Thyroid gland (tissue), 4 donors: ENCODE measurements at places on chromosomes 2 and 18. TPM values are rescaled to one million over a fixed set of nuclear protein-coding genes. Genes with fewer than 3 reads are reported as not detected.

DNA sequence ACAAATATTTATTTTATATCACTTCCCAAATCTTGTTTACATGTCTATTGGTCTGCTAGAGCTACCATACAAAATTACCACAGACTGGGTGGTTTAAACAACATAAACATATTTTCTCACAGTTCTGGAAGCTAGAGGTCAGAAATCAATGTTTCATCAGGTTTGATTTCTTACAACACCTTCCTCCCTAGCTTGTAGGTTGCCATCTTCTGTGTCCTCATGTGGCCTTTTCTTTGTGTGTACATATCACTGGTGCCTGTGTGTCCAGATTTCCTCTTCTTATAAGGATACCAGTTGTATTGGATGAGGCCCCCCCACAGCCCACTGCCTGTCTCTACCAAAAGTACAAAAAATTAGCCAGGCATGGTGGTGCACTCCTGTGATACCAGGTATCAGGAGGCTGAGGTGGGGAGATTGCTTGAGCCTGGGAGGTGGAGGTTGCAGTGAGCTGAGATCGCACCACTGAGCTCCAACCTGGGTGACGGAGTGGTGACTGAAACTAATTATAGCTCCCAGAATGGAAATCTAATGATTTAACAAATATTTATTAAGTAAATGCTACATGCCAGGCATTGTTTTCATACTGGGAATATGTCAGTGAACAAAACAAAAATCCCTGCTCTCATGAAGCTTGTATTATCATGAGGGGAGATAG, 13.6 kb downstream of the EML4 start:
- H3K4me3 ChIP-seq: no peak overlapping the region
- peaks cover 8% of the 10 kb centered on the region for H3K4me1 ChIP-seq
- H3K27ac ChIP-seq: no peak overlapping the region
- H3K36me3 ChIP-seq: no peaks in the 10 kb centered on the region
- no peaks in the 10 kb centered on the region for H3K27me3 ChIP-seq

DNA sequence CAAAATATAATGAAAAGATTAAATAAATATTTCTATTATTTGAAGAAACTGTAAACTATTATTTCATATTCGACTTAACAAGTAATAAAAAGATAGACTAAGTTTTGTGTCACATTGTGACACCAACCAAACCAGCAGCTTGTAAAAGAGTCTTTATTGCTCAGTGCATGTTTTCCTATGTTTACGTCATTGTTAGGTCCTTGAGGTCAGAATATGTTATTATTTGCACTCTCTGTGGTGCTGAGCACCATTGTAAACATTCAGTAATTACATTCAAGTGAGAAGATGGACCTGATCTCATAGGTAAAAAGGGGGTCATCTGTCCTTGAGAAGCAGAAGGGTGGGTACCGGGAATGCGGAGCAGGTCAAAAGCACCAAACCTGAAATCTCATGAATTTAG, 1999.1 kb upstream of the CELF4 start:
- no peaks in the 10 kb centered on the region for H3K36me3 ChIP-seq
- no peak overlapping the region for H3K4me3 ChIP-seq
- H3K27ac ChIP-seq: no peak overlapping the region
- H3K27me3 ChIP-seq: no peaks in the 10 kb centered on the region
- no peaks in the 10 kb centered on the region for H3K4me1 ChIP-seq

GRCh38 chr2:56505885-56506284, 322.1 kb downstream of the CCDC85A start:
- H3K4me1 ChIP-seq: peaks cover 6% of the 10 kb centered on the region
- DNase-seq: no peak
- no peaks in the 10 kb centered on the region for H3K27me3 ChIP-seq
- no peaks in the 10 kb centered on the region for H3K36me3 ChIP-seq
- H3K27ac ChIP-seq: no peak overlapping the region

GRCh38 chr2:149715005-149715592, 127.5 kb upstream of the MMADHC start:
- peak; percentile 5 for DNase-seq
- no peaks in the 10 kb centered on the region for H3K27me3 ChIP-seq
- H3K27ac ChIP-seq: no peak overlapping the region
- H3K4me3 ChIP-seq: no peak overlapping the region

DNA sequence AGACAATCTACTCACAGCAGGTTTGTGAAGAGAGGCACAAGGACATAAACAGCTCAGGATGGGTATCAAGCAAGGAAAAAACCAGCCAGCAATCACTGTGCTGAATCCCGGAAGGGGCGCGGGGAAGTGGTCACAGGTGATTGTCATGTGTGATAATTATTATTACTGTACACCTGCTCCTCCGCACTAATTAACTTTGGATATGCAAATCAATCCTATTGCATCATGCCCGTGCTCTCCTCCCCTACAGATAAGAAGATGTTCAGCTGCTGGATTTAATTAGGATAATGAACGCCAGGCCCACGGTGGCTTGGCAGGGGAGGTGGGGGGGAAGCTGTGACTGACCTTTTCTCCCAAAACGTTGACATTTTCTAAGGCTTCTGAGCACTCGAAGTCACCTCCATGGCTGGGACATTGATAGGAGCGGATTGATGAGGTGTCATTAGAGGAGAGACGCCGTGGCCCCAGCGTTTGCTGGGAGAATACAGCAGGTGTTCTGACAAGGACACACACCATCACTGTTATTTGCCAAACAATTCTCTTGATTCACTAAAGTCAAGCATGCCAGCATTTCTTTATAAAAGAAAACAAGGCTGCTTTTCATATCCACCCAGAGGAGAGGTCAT, 160.3 kb upstream of the VRK2 start:
- H3K36me3 ChIP-seq: no peaks in the 10 kb centered on the region
- H3K4me3 ChIP-seq: no peak overlapping the region
- DNase-seq: no peak
- peaks cover 3% of the 10 kb centered on the region for H3K4me1 ChIP-seq

DNA sequence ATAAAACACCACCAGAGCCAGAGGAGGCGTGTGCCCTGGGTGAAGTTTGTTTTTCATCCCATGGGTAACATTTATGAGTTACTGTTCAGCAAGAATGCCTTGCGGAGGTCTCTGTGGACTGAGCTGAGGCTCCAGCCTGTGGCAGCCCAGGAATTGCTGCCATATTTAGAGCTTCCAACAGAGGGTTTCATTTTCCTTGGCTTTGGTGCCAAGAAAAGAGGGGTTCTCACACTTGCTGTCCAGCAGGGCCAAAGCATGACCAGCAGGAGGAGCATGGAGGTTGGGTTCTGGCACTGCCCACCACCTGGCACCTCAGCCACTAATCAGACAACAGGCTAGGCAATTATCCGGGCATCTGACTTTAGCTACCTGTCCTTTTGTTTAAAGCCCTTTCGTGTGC, 36.7 kb downstream of the EPAS1 start:
- peaks cover 83% of the 10 kb centered on the region for H3K4me1 ChIP-seq
- H3K27me3 ChIP-seq: no peaks in the 10 kb centered on the region
- H3K36me3 ChIP-seq: no peaks in the 10 kb centered on the region
- DNase-seq: no peak

- H3K27ac ChIP-seq: no peak overlapping the region
- no peaks in the 10 kb centered on the region for H3K4me1 ChIP-seq
- no peak overlapping the region for H3K4me3 ChIP-seq
- no peaks in the 10 kb centered on the region for H3K36me3 ChIP-seq
- H3K27me3 ChIP-seq: no peaks in the 10 kb centered on the region
Observed at GRCh38 chr18:74465775-74466174, 8.7 kb upstream of the DIPK1C start.

DNA sequence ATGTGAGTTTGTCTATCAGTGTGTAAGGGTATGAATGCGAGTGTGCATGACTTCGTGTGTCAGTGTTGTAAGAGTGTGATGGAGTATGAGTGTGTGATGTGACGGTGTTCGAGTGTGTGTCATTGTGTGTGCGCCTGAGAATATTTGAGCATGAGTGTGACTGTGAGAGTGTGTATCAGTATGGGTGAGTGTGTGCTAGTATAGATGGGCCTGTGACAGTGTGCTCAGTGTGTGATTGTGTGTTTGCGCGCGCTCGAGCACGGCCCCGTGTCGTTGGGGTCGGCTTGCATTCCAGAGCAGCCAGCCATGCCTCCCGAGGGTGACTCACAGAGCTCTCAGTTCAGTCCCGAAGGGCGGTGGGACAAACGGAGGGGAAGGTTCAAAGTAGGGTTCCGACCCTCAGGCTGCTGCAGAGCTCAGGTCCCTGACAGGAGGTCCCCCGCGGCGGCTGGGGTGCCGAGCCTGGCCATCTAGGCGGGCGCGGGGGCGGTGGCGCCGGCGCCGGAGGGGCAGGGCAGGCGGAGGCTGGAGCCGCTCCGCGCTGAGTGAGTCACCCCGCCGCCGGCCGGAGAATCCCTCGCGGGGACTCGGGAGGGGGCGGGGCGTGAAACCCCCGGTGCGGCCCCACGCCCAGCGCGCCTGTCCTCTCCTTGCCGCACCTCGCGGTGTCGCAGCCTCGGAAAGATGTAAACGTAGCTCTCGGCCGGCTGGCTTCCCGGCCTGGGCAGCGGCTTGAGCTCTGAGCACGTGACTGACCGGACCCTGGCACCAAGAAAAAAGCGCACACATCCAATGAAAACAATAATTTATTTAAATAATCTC, 3.8 kb downstream of the DLX2 start:
- DNase-seq: no peak
- peak overlapping the region; percentile 16 for H3K4me3 ChIP-seq
- H3K36me3 ChIP-seq: no peaks in the 10 kb centered on the region
- peaks cover 86% of the 10 kb centered on the region for H3K27me3 ChIP-seq
- H3K4me1 ChIP-seq: peaks cover 30% of the 10 kb centered on the region

DNA sequence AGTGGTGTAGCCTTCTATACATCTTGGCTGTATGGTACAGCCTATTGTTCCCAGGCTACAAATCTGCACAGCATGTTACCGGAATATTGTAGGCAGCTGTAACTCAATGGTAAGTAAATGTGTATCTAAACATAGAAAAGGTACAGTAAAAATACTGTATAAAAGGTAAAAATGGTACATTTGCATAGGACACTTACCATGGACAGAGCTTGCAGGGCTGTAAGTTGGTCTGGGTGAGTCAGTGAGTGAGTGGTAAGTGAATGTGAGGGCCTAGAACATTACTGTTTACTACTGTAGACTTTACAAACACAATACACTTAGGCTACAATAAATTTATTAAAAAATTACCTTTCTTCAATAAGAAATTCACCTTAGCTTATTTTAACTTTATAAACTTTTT, 3.7 kb upstream of the MRPS9 start:
- no peak overlapping the region for H3K4me3 ChIP-seq
- H3K36me3 ChIP-seq: no peaks in the 10 kb centered on the region
- peaks cover 12% of the 10 kb centered on the region for H3K4me1 ChIP-seq
- H3K27ac ChIP-seq: no peak overlapping the region
- H3K27me3 ChIP-seq: no peaks in the 10 kb centered on the region
- no peak for DNase-seq

DNA sequence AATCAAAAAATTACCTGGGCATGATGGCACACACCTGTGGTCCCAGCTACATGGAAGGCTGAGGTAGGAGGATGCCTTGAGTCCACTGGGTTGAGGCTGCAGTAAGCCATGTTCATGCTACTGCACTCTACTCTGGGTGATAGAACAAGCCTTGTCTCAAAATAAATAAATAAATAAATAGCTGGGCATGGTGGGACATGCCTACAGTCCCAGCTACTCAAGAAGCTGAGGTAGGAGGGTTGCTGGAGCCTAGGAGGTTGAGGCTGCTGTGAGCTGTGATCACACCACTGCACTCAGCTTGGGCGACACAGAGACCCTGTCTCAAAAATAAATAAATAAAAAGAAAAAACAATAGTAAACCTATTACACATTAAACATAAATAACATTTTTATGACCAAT, 3.0 kb downstream of the AP1S3 start:
- DNase-seq: no peak
- no peaks in the 10 kb centered on the region for H3K27me3 ChIP-seq
- no peak overlapping the region for H3K4me3 ChIP-seq
- peaks cover 31% of the 10 kb centered on the region for H3K4me1 ChIP-seq
- H3K36me3 ChIP-seq: no peaks in the 10 kb centered on the region
- peak overlapping the region; percentile 85 for H3K27ac ChIP-seq

- no peaks in the 10 kb centered on the region for H3K27me3 ChIP-seq
- peaks cover 3% of the 10 kb centered on the region for H3K4me1 ChIP-seq
- H3K27ac ChIP-seq: no peak overlapping the region
- no peak for DNase-seq
Observed at GRCh38 chr2:172978063-172978383, 97.6 kb upstream of the MAP3K20 start.

- no peaks in the 10 kb centered on the region for H3K4me1 ChIP-seq
- H3K27ac ChIP-seq: no peak overlapping the region
- no peak for DNase-seq
- no peak overlapping the region for H3K4me3 ChIP-seq
- no peaks in the 10 kb centered on the region for H3K27me3 ChIP-seq
Observed at GRCh38 chr2:177573120-177573519, 180.5 kb downstream of the AGPS start.

GRCh38 chr18:49481317-49481716, 5.7 kb downstream of the C18orf32 start:
- DNase-seq: no peak
- no peak overlapping the region for H3K4me3 ChIP-seq
- H3K27me3 ChIP-seq: no peaks in the 10 kb centered on the region
- peaks cover 43% of the 10 kb centered on the region for H3K4me1 ChIP-seq

GRCh38 chr2:234911271-234911670, 40.5 kb upstream of the SH3BP4 start:
- H3K4me3 ChIP-seq: no peak overlapping the region
- no peaks in the 10 kb centered on the region for H3K36me3 ChIP-seq

GRCh38 chr2:180219491-180219890, 212.4 kb upstream of the CWC22 start:
- no peaks in the 10 kb centered on the region for H3K36me3 ChIP-seq
- DNase-seq: no peak
- H3K4me3 ChIP-seq: no peak overlapping the region
- no peak overlapping the region for H3K27ac ChIP-seq
- H3K4me1 ChIP-seq: peaks cover 6% of the 10 kb centered on the region

DNA sequence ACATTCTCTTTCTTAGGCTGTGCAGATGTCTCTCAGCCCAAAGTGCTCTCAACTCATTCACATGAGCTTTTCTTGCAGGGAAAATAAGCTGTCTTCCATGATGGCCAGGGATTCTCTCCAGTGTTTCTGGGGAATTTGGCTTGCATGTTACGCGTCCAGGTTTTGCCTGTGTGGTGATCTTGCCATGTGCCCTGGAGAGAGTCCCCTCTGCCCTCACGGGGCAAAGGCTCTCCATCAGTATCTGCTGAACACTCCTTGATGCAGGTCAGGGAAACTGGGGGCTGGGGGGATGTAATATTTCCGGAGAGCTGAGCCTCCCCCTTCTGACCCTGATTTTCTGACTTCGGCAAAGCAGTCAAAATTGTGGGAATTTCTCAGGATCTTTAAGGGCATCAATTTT, 87.6 kb downstream of the ACKR3 start:
- H3K27ac ChIP-seq: no peak overlapping the region
- DNase-seq: no peak

DNA sequence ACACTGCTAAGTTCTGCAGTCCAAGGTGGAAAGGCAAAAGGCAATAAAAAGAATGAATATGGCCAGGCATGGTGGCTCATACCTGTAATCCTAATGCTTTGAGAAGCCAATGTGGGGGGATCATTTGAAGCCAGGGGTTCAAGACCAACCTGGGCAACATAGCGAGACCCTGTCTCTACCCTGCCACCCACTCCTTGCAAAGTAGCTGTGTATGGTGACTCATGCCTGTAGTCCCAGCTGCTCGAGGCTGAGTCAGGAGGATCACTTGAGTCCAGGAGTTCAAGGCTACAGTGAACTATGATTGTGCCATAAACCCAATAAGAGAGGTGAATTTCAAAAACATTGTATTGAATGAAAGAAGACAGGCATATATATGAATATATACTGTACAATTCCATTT, 2.4 kb downstream of the MYL12B start:
- no peaks in the 10 kb centered on the region for H3K36me3 ChIP-seq
- DNase-seq: no peak
- peaks cover 47% of the 10 kb centered on the region for H3K4me1 ChIP-seq
- H3K27me3 ChIP-seq: no peaks in the 10 kb centered on the region
- no peak overlapping the region for H3K4me3 ChIP-seq
- H3K27ac ChIP-seq: no peak overlapping the region

The TBR1 gene
- 0.11 TPM for total RNA-seq

The RAB17 gene
- total RNA-seq: 88.1 TPM
